ENCODE measurements at places on chromosomes 16 and 17.

DNA sequence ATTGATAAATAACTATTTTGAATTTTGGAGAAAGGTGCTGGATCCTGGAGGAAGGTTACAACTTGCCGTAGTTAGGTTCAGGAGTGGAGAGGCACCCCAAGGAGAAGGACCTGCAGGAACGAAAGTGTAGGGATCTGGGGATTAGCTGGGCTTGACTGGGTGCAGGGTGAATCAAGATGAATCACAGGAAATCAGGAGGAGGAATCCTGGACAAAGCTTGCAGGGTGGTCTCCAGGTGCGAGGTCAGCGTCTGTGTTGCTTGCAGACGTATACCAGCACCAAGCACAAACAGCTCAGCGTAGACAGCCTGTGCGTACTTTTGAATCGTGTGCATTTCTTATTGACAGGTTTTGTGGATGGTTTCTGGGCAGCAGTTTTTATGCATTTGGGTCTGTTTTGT, 144.3 kb downstream of the MSI2 start:
- DNase-seq: no peak

DNA sequence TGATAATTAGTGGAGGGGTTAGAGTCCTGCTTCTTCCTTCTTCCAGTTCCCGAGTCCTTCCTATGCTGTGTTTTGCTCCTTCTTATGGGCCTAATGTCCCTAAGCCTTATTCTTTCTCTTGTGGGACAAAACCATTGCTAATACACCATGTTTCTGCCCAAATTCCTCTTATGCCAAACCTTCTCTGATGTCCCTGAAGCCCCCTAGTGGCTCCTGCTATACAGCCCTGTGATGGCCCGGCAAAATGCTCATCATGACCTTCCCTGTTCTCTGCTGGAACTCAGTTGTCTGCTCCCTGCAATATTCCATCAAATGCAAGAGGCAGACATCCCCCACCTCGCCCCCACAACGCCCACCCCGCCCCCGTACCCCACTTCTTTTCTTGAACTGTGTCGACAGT, 171.6 kb downstream of the CDH11 start:
- no peak for DNase-seq

DNA sequence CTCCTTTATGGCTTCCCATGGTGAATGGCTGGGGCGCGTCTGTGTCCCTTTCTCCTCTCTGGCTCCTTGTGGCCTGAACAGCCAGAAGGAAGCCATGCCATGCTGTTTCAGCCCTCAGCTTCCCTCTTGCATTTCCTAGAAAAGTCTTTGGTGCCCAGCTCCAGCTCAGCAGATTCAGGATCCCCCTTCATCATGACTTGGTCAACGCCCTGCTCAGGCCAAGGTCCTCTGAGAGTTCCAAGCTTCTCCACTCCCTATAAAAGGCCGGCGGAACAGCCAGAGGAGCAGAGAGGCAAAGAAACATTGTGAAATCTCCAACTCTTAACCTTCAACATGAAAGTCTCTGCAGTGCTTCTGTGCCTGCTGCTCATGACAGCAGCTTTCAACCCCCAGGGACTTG, at the start of gene CCL13:
Gene CCL13, plus strand, starts transcription at position 287 of the 400 bp plus-strand sequence. Its CDS starts 47 bp downstream, at position 334.
- DNase-seq: no peak

DNA sequence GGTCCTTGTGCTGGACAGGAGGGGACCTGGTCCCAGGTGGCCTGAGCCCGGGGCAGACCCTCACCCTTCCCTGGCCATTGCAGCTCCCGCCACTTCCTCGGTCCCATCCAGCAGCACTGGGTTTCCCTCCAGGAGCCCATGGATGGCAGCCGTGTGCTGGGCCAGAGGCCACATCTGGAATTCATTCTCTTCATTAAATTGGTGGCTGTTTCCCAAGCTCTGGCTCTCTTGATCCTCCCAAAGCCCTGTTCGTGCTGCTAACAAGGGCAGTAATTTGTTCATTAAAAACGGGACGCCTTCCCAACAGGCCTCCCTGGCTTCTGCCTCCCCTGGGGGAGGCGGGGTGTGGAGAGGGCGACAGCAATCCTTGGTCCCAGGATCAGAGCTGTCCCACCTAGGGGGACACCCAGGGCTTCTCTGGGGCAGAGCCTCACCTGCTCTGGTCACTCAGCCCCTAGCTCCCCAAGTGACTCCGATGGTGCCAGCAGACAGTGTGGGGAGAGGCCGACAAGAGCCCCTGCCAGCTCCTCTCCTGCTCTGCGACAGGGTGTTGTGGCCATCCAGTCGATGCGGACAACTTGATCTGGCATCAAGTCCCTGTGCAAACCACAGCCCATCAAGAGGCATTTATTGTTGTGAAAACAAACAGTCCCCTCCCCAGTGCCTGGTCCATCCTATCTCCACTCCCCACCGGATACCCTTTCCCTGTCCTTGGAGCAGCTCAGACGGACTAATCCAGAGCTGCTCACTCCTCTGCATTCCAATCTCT, 44.0 kb downstream of the SDK2 start:
- DNase-seq: no peak

- no peak for DNase-seq
Observed at GRCh38 chr16:4319454-4320421, 3.9 kb downstream of the GLIS2 start.

- DNase-seq: no peak
Observed at GRCh38 chr16:49092704-49093103, 188.9 kb downstream of the CBLN1 start.

DNA sequence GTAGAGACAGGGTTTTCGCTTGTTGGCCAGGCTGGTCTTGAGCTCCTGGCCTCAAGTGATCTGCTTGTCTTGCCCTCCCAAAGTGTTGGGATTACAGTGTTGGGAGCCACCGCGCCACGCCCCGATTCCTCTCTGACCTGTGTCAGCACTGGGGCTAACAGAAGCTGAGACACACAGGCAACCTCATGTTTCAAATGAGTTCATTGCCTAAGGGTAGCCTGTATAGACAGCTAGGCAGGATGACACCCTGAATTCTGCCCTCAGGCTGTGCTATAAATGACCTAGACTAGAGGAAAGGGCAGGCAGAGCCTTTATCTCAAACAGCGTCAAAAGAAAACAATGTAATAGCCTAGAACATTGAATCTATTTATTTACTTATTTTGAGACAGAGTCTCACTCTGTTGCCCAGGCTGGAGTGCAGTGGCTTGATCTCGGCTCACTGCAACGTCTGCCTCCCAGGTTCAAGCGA, 2.3 kb upstream of the CDK3 start:
- DNase-seq: no peak

- no peak for DNase-seq
Observed at GRCh38 chr17:29291163-29291752, 2.7 kb downstream of the NUFIP2 start.

DNA sequence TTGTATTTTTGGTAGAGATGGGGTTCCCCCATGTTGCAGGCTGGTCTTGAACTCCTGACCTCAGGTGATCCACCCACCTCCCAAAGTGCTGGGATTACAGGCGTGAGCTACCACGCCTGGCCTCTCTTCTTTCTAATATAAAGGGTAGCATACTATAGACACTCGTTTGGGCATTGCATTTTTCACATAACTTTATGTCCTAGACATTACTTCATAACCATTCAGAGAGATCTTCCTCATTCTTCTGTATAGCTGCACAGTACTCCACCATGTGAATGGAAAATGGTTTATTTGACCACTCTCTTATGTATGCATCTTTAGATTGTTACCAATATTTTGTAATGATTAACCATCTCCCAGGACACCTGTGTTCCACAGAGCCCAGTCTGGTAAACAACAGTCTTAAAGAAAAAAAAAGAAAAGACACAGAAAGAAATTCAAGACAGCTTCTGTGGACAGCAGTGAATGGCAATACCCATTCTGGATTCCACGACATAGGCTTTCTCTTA, 42.1 kb downstream of the TK2 start:
- DNase-seq: no peak

DNA sequence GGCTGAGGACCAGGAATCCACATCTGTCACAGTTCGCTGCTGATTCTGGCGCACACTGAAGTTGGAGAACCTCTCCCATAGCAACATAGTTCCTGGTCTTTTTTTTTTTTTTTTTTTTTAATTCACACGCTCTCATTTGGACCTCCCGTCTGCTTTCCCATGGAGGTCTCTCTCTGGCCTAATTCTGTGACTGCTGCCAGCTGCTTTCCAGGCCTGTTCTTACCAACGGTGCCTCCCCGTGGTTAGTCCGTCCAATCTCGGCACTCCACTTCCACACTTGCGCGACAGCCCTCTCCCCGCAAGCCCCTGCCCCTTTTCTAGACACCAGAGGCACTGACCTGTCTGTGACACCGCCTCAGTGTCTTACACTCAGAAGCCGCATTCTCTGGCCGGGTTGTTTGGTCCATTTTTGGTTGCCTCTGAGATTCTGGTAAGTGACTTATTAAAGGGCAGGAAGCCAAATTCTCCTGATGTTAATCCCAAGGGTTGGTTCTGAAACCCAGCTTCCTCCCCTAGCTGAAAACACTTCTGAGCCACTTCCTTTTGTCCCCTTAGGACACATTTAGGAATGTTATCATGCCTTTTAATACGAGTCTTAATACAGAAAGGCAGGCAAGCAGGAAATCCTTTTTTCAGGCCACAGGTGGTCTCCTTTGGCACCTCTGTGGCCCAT, 1.1 kb upstream of the AKTIP start:
- no peak for DNase-seq

GRCh38 chr16:23679274-23679985, 741 bp downstream of the PLK1 start:
- DNase-seq: no peak

DNA sequence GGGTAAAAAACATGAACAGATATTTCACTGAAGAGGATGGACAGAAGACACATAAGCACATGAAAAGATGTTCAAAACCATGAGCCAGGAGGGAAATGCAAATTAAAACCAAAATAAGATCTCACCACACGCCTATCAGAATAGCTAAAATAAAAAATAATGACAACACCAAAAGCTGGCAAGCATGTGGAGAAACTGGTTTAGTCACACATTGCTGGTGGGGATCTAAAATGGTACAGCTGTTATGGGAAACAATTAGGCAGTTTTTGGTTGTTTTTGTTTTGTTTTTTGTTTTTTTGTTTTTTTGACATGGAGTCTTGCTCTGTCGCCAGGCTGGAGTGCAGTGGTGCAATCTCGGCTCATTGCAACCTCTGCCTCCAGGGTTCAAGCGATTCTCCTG, 44.7 kb upstream of the TEKT3 start:
- no peak for DNase-seq

DNA sequence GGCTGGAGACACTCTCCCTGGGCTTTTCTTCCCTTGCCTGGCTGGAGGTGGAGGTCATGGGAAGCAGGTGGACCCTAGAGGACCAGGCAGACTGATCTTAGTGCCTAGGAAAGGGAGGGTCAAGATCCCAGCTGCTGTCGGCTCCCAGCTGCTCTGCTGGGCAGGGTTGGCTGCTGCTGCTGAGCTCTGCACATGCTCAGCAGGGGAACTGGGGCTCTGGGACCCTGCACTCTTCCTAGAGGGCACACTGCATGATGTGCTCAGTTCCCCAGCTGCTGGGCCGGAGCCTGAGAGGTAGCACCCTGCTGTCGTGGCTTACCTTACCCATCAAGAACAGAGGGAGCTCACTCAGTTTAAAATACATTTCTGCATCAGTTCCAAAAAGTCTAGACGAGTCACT, 34.3 kb downstream of the VAC14 start:
- no peak for DNase-seq

DNA sequence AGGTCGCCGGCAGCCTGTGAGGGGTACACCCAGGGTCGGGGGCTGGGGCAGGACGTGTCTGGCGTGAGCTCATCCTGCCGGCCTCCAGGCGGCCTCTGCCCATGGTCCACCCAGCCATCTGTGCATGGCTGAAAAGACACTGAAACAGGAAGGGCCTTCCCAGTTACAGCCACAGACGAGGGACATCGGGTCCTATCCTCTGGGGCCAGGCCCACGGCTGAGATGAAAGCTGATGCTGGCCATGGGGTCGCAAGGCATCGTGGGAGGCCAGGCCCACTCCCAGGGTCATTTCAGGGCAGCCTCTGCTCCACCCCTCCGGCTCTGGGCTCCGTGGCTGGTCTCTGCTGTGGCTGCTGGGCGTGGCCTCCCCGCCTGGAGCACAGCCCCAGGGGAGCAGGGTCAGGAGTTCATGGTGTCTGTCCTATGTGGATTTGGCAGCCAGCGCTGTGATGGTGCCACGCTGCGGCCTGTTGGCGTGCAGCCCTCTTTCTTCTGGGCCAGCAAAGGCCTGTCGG, 16.6 kb upstream of the ATP6V0C start:
- no peak for DNase-seq

GRCh38 chr16:71626018-71626857, at the start of gene MARVELD3:
MARVELD3 (plus strand) TSS chr16:71626184; CDS start chr16:71626230, 46 bp downstream.
- no peak for DNase-seq

DNA sequence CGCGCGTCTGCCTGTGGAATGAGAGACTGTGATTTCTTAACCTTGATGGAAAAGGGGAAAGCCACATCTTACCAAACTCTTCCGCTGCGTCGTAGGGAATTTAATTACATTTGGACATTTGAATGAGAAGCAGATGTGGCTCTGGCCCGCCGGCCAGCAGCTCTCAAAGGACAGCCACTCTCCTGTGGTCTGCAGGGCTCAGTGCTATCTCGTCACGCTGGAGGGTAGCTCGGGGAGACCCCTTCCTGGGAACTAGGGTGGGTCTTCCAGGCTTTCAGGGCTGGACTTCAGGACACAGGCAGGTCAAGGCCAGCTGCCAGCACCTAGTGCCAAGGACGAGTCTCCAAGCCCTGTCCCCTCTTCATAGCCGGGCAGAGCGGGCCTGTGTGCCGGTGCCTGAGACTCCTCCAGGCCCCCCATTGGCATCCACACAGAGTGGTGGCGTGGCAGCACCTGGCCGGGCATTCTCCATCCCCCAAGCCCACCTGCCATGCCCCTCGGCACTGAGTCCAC, 15.9 kb upstream of the TBX2 start:
- no peak for DNase-seq

DNA sequence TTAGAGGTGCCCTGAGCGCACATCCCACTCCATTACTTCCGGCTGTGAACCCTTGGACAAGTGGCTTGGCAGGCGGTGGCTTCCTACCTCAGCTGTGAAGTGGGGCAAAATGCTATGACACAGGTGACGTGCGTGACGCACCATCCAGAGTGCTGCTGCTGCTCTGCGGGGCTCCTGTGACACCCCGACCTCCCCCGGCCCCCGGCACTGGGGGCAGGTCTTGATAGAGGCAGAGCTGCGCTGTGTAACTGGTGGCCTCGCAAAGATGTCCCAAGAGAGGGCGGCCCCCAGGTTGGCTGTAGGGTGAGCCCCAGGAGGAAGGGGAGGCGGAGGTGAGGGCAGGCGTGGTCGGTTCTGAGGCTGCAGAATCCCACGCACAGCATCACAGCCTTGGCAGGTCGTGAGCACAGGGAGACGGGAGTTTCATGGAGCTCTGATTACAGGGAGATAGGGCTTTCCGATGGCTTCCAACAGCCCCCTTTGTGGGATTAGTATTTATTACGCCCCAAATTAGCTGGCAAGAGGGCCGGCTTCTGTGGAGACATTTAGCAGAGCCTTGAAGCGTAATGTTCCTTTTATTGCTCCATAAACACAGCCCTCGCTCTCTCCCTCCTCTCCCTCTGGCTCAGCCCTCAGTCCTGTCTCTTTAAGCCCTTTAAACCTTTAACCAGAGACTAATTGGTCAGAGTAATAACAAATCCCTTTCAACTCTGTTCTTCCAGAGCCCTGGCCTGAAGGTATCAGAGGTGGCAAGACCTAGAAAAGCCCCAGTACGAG, 328.1 kb downstream of the C16orf95 start:
- DNase-seq: no peak

GRCh38 chr17:14737984-14738651, 437.2 kb downstream of the HS3ST3B1 start:
- DNase-seq: no peak
